ENCODE measurements at places on chromosomes 3 and 15. TPM values are rescaled to one million over a fixed set of nuclear protein-coding genes. Genes with fewer than 3 reads are reported as not detected.

The ACSBG1 gene
- 0.11 TPM for polyA plus RNA-seq

The CLDN18 gene
- 0.61 TPM for polyA plus RNA-seq

The SEC22C gene
- polyA plus RNA-seq, result 10.0 TPM

The MAP1A gene
- polyA plus RNA-seq, result 0.78 TPM

The LEKR1 gene
- polyA plus RNA-seq, result 0.21 TPM

The XYLB gene
- 1.3 TPM for polyA plus RNA-seq

The POLR2H gene
- 79.6 TPM for polyA plus RNA-seq

The SLC9C1 gene
- not detected for polyA plus RNA-seq

The PRR23B gene
- not detected for polyA plus RNA-seq
